Astrocyte (in vitro differentiated cells and primary cell): ENCODE measurements at places on chromosomes 5 and 9. TPM values are rescaled to one million over a fixed set of nuclear protein-coding genes. Genes with fewer than 3 reads are reported as not detected.

The IFNA21 gene
- not detected in 2 replicates for total RNA-seq

The PCDHGA10 gene
- 34.0 and 41.6 TPM in 2 replicates for total RNA-seq

The TNFSF8 gene
- not detected in 2 replicates for total RNA-seq

The RAB3C gene
- 0.45 and 1.3 TPM in 2 replicates for total RNA-seq

The REEP5 gene
- total RNA-seq: 120 and 132 TPM in 2 replicates

The LOX gene
- total RNA-seq: 1,150 and 1,249 TPM in 2 replicates

The ABCA1 gene
- total RNA-seq: 109 and 125 TPM in 2 replicates

The INSL4 gene
- total RNA-seq: 0.11 TPM in 1 of 2 replicates, not detected in the other

The CTNND2 gene
- total RNA-seq: 3.1 and 4.5 TPM in 2 replicates

DNA sequence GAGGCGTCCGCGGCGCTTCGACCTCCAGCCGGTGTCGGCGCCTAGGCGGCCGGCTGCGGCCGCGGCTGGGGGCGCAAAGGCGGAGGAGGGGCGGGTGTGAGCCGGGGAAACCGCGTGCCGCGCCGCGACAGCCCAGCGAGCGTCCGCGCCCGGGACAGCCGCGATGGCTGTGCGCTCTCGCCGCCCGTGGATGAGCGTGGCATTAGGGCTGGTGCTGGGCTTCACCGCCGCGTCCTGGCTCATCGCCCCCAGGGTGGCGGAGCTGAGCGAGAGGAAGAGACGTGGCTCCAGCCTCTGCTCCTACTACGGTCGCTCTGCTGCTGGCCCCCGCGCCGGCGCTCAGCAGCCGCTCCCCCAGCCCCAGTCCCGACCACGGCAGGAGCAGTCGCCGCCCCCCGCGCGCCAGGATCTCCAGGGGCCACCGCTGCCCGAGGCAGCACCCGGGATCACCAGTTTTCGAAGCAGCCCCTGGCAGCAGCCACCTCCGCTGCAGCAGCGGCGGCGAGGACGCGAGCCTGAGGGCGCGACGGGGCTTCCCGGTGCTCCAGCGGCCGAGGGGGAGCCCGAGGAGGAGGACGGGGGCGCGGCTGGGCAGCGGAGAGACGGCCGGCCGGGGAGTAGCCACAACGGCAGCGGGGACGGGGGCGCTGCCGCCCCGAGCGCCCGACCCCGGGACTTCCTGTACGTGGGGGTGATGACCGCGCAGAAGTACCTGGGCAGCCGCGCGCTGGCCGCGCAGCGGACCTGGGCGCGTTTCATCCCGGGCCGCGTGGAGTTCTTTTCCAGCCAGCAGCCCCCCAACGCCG lies 605 bp downstream of the CHSY3 start:
- peaks cover 14% of the 10 kb centered on the region for H3K4me1 ChIP-seq
- peak overlapping the region; percentile 68 for H3K4me3 ChIP-seq
- H3K27me3 ChIP-seq: no peaks in the 10 kb centered on the region
- no peak overlapping the region for H3K27ac ChIP-seq
- H3K36me3 ChIP-seq: no peaks in the 10 kb centered on the region

DNA sequence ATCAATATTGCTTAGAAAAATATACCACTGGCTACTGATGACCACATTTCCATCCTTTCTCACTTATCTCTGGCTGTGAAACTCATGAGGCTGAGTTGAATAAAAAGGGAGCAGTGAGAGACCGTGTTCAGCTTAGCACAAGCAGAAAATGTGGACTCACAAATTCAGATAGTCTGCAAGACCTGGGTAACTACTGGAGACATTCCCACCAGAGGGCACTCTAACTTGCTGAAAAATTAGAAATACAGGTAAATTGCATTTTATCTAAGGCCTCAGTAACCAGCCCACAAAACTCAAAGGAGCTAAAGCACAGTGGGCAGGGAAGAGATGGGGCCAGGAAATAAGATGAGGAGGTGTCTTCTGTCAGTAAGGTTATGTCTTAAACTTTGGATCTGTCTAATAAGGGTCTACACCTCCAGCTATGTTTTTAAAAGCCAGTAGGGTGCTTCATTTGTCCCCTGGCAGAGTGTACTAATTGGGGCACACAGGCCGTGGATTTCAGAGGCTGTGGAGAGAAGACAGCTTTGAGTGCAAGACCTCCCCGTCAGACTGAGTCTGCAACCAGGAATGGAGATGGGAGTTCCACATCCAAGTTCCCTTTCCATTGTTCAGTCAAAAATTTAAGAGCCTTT lies 8.7 kb upstream of the NDUFB6 start:
- DNase-seq: peak; percentile 54
- peaks cover 6% of the 10 kb centered on the region for H3K4me1 ChIP-seq
- H3K4me3 ChIP-seq: no peak overlapping the region
- no peaks in the 10 kb centered on the region for H3K36me3 ChIP-seq

- peak; percentile 60 for DNase-seq
- H3K36me3 ChIP-seq: no peaks in the 10 kb centered on the region
- H3K4me3 ChIP-seq: no peak overlapping the region
- H3K27ac ChIP-seq: no peak overlapping the region
- H3K27me3 ChIP-seq: no peaks in the 10 kb centered on the region
These were observed 41.8 kb upstream of the S1PR3 start for GRCh38 chr9:88949425-88949824.

DNA sequence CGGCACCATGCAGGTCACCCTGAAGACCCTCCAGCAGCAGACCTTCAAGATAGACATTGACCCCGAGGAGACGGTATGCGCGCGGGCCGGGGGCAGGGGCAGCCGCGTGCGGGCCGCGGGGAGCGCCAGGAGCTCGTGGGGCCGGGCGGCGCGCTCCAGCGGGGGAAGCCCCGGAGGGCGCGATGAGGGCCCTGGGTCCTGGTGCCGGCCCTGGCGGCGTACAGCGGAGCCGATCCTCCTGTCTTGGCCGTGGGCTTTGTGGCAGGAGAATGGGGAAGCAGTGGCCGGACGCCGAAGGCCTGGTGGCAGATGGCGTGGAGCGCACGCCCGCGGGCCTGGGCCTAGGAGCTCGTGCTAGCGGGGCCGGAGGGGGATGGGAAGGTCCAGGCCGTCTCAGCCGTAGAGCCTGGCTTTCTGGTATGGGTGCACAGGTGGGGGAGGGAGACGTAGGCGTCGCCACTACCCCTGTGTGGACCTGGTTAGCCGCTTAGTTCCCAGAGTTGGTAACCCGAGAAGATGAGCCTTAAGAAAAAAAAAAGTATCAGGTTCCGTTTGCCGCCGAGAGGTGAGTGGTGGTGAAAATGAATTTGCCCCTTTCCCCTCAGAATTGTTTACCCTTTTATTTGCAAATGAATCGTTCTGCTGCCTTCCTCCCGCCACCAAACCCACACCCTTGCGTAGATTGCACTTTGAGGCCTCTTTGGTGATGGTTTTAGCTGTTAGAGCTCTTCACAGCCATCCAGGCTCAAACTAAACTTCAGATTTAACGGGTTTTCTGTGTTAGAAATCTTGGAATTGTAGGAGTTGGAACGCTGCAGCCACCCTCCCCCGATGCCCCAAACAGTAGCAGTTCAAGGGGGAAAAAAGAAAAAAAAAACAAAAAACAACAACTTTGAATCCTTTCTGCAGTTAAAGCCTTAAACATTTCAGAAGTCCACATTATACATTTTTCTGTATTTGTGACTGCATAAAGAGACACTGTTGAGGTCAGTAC lies 841 bp downstream of the RAD23B start:
- H3K4me3 ChIP-seq: peak overlapping the region; percentile 96
- peak; percentile 64 for DNase-seq
- peak overlapping the region; percentile 98 for H3K27ac ChIP-seq
- H3K27me3 ChIP-seq: no peaks in the 10 kb centered on the region

GRCh38 chr5:107468276-107468675 lies 202.5 kb downstream of the EFNA5 start:
- H3K4me1 ChIP-seq: peaks cover 30% of the 10 kb centered on the region
- peak; percentile 20 for DNase-seq
- H3K4me3 ChIP-seq: no peak overlapping the region
- no peak overlapping the region for H3K27ac ChIP-seq

- no peak overlapping the region for H3K4me3 ChIP-seq
- peaks cover 8% of the 10 kb centered on the region for H3K36me3 ChIP-seq
- no peaks in the 10 kb centered on the region for H3K27me3 ChIP-seq
- H3K27ac ChIP-seq: no peak overlapping the region
- peaks cover 4% of the 10 kb centered on the region for H3K4me1 ChIP-seq
- no peak for DNase-seq
These were observed 108.1 kb downstream of the FBXW11 start for GRCh38 chr5:171898386-171898785.

DNA sequence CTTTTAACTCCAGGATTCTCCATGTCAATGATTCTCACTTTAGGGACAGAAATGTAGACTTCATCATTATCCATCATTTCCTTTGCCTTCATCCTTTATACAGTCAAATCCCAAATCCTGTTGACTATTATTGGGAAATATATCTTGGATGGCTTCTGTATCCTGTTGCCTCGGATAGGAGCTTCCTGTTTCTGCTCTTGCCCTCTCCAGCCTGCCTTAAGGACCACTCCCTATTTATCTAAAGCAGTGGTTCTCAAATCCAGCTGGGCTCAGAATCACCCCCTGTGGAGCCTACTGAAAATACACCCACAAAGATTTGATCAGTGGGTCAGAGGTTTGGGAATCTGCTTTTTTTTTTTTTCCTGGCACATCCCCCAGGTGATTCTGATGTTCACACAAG lies 8.5 kb downstream of the AFAP1L1 start:
- no peaks in the 10 kb centered on the region for H3K4me1 ChIP-seq
- no peak overlapping the region for H3K27ac ChIP-seq
- no peaks in the 10 kb centered on the region for H3K36me3 ChIP-seq
- no peaks in the 10 kb centered on the region for H3K27me3 ChIP-seq
- no peak for DNase-seq

DNA sequence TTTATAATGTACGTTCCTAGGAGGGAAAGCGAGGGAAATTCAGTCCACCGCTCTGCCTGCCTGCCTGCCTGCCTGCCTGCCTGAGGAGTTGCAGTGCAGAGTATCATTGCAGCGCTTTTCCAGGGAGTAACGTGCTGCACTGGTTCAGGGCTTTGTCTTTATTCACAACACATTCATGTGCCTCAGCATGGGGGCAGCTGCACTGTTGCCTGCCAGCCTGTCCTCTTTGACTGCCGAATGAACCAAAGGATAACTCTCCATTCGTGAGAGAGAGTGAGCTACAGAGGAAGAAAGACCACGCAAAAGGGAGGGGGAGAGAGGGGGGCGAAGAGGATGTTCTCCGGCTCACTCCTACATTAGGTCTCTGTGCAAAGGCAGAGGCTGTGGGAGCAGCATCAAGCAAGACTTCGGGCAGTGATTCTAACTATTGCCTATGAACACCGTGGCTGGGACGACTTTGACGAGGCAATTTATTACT lies 791.2 kb downstream of the MAT2B start:
- DNase-seq: peak; percentile 42
- H3K27me3 ChIP-seq: no peaks in the 10 kb centered on the region
- H3K27ac ChIP-seq: no peak overlapping the region
- H3K4me3 ChIP-seq: peak overlapping the region; percentile 61

- peak; percentile 30 for DNase-seq
- H3K4me1 ChIP-seq: peaks cover 9% of the 10 kb centered on the region
These were observed 441.8 kb upstream of the TLE4 start for GRCh38 chr9:79129865-79130480.

DNA sequence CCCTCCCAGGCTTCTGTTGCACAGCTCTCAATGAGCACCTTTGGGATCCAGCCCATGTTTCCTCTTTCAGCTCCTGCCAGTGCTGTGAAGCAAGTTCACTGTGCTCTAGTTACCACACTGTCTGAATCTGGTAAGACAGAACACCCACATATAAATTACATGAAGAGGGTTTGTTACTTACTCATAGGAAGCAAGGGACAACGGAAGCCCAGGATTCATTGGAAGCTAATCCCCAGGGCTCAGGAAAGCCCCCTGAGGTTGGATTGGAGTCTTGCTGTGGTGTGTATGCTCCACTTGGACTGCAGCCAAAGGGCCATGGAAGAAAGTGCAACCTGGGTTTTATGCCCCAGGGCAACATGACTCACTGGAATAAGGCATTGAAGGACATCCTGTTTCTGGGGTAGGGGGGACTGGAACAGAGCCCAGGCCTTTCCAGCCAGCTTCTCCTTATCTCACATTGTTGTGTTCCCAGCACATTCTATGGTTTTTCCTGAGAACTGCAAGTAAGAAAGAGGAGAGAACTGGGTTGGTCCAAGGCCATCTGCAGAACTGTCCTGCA lies 15.6 kb upstream of the CLK4 start:
- H3K27me3 ChIP-seq: no peaks in the 10 kb centered on the region
- H3K36me3 ChIP-seq: no peaks in the 10 kb centered on the region
- peak overlapping the region; percentile 73 for H3K27ac ChIP-seq
- peaks cover 20% of the 10 kb centered on the region for H3K4me1 ChIP-seq
- DNase-seq: peak; percentile 87

DNA sequence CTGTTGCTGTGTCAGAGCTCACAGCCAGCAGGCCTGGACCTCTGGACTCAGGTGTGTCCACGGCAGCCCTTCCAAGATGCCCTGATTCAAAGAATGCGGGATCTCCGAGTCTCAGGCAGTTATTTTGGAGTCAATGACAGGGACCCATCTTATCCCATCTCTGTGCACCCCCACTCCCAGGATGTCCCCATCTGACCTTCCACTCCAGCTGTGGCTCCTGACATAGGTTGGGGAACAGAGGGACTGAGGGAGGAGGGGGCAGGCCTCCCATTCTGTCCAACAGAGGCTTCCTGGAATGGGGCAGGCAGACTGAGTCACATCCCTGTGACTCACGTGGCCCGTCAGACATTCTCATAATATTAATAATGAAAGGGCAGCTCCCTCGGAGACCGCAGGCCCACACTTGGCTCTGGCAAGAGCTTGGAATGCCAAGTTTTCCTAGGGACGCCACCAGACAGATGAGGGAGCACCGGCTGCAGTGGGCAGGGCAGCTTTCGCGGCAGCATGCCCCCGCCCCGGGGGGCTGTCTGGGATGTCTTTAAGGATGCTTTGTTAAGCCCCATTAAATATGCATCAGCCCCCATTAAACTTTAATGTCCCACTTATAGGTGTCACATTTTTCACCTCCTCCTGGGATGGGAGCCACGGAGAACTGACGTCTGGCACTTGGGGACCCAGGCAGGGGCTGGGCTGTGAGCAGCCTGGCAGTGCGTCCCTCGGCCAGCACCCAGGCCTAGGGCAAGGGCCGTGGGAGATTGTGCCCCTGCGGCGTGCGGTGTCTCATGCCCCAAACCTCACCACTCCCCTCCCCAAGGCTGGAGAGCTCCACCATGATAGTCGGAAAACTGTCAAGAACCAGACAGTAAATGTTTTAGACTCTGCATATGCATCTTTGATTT lies 23.6 kb upstream of the FIBCD1 start:
- peaks cover 18% of the 10 kb centered on the region for H3K4me1 ChIP-seq
- DNase-seq: peak; percentile 95
- peak overlapping the region; percentile 52 for H3K27ac ChIP-seq
- H3K36me3 ChIP-seq: no peaks in the 10 kb centered on the region
- no peaks in the 10 kb centered on the region for H3K27me3 ChIP-seq
- peak overlapping the region; percentile 30 for H3K4me3 ChIP-seq

- H3K27me3 ChIP-seq: peaks cover 29% of the 10 kb centered on the region
- H3K4me1 ChIP-seq: no peaks in the 10 kb centered on the region
- no peak for DNase-seq
- no peaks in the 10 kb centered on the region for H3K36me3 ChIP-seq
- no peak overlapping the region for H3K27ac ChIP-seq
- no peak overlapping the region for H3K4me3 ChIP-seq
These were observed 124.7 kb downstream of the GABBR2 start for GRCh38 chr9:98584059-98584458.

DNA sequence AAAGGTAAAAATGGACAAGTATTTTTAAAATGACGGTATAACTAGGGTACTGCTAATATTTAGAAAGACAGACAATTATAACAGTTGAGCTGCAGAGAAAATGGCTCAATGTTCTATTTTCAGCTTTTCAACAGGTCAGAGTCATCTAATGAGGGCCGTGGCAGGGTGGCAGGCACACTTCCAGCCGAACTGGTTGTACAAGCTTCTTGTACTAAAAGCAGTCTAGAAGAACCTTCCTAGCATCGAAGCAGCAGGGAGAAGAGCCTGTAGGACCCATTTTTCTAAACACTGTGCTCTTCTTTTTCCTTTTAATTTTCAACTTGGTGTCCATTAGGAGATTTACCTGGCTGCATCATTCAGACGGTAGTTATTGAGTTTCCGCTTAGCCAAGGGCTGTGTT lies 85.6 kb downstream of the SLC28A3 start:
- H3K4me3 ChIP-seq: no peak overlapping the region
- no peak for DNase-seq
- no peak overlapping the region for H3K27ac ChIP-seq
